EL (cell line): ENCODE measurements at places on chromosomes 11 and 22.

DNA sequence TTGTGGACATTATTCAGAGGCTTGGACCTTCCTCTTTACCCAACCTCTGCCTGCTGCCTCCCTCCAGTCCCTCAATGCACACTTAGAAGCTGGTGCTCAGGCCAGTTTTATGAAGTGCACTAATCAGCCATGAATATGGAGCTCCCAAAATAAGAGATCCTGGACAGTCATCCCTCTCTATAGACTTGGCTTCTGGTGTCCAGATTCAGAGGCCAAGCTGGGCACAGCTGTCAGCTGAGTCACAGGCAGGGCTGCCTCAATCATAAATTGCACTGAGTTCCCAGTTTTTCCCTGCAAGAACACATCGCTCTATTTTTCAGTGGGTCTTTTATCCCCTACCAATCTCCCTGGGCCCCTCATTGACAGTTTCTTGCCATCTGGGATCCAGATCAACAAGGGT is 161.7 kb upstream of the CADM1 start:
- DNase-seq, result no peak

GRCh38 chr11:10667521-10667885 is 26.1 kb downstream of the IRAG1 start:
- DNase-seq, result peak; percentile 79

DNA sequence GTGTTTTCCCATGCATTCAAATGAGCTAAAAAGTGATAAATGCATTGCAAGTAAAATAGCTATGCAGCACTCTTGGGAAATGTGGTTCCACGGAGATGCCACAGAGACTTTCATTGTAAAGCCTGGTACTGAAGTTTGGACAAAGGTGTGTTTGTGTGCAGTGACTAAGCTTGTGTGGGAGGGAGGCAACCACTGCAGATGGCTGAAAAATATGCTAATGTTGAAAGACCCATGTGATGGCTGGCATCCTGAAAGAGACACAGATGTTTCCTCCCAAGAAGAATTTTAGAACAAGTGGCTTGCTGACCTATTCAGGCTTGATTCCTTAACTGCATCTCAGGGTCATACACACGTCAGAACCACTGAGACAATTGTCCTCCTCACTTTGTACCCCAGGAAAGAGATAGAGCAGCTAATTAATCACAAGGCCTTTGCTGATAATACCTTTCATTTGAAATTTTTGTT is 73.8 kb downstream of the FAM76B start:
- DNase-seq, result no peak

GRCh38 chr11:89220684-89221339 is 43.1 kb downstream of the TYR start:
- no peak for DNase-seq

DNA sequence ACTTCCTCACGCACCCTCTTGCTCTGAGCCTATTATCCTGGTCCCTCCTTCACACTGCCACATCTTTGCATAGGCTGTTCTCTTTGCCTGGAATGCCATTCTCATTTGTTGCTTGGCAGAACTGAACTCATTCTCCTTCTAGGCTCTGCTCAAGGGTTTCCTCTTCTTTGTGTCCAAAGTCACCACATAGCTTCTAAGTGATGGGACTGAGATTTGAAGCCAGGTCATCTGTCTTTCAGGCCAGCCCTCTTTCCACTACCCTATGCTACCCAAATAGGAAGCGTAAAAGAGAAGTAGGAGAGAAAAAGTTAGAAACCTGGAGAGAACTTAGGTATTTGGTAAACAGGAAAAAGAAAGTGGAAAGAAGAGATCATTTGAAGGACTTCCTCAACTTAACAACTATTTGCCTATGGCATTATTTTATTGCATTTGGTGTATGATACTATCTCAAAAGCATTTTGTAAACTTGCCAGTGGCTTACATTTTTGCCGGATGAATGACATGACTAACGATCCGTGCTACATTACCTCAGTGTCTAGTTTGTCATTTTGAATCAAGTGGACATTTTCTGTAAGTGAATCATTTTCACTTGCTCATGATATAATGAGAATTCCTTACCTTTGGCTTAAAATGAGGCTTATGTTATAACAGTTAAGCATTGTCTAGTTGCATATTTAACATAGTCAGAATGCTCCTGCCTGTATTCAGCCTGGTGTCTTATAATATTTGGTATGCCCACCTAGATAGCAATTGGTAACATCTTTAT is 18.5 kb downstream of the NF2 start:
- DNase-seq, result peak; percentile 99

GRCh38 chr11:114166897-114167323 is 107.4 kb downstream of the ZBTB16 start:
- peak; percentile 81 for DNase-seq

DNA sequence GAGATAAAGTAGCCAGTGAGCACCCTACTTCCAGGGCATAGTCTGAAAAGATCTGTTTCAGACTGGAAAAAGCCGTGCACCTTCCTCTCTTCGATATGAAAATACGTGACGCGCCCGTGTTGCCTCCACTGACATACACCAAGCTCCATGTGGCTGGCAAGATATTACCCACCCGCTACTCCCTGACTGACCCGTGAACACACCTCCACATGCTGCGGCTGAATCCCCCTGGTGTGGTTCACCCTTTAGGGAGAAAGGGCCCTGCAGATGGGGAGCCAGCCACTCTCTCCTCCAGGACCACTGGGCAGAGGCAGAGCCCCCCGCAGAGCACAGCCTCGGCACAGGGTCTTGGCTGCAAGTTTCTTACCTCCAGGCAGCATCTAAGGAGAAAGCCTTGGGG is 245.0 kb downstream of the BRD1 start:
- DNase-seq, result no peak

- DNase-seq, result no peak
Observed at GRCh38 chr11:794013-794765, 3.9 kb downstream of the SLC25A22 start.

GRCh38 chr22:34414467-34415440 is 494.5 kb upstream of the LARGE1 start:
- DNase-seq, result peak; percentile 15

GRCh38 chr11:73308961-73309919 is 1.2 kb downstream of the ARHGEF17 start:
- peak; percentile 99 for DNase-seq

DNA sequence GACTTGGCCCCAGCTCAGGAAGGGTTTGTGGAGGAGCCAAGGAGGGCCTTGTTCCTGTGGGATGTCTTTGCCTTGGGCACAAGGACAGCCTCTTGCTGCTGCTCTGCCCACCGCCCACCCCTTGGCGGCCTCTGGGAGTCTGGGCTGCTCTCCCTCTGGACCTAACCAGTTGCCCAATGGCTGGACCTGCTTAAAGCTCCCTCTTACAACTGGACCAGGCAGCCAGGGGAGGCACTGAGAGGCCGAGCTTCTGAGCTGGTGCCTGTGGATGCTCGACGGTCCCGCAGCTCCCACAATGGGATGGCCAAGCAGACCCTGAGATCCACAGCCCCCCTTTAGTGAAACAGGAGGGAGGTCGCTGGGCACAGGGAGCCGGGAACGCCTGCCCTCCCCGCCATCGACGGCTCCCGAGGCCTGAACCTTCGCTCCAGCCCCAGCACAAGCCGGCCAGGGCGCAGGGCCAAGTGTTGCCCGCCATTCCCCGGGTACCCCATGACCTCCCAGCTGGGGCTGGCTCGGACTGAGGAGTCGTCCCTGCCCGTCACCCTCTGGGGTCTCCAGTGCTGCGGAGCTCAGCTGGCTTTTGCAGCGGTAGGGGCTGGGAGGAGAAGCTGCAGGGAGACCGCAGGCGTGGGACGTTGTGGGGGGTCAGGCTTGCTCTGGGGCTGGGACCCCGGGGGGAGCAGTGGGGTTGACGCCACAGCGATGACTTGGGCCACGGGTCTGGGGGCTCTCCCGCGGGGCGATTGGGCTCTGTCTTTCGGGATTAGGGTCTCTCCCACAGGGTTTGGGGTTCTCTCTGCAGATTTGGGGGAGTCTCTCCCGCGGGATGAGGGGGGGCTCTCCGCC is 584 bp upstream of the GAL start:
- DNase-seq, result no peak

DNA sequence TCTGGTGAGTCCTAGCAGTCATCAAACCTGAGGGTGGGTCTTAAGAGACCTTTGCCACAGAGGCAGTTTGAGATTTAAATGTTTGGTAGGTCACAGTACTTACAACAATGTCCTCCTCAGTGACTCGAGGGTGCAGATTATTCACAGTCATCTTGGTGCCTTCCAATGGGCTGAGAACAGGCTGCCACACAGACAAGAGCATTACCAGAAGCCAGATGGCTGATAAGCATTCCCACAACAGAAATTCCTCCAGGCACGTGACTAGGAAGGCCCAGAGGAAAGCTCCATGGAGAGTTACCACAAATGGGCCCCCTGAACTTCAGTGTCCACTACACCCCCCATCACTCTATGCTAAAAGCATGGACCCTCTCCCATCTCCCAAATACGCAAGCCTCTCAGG is 19.2 kb downstream of the POLDIP3 start:
- no peak for DNase-seq

GRCh38 chr22:38167988-38168407 is 13.6 kb downstream of the PLA2G6 start:
- DNase-seq, result no peak

GRCh38 chr11:118771547-118772288 is 19.2 kb downstream of the DDX6 start:
- DNase-seq, result no peak

DNA sequence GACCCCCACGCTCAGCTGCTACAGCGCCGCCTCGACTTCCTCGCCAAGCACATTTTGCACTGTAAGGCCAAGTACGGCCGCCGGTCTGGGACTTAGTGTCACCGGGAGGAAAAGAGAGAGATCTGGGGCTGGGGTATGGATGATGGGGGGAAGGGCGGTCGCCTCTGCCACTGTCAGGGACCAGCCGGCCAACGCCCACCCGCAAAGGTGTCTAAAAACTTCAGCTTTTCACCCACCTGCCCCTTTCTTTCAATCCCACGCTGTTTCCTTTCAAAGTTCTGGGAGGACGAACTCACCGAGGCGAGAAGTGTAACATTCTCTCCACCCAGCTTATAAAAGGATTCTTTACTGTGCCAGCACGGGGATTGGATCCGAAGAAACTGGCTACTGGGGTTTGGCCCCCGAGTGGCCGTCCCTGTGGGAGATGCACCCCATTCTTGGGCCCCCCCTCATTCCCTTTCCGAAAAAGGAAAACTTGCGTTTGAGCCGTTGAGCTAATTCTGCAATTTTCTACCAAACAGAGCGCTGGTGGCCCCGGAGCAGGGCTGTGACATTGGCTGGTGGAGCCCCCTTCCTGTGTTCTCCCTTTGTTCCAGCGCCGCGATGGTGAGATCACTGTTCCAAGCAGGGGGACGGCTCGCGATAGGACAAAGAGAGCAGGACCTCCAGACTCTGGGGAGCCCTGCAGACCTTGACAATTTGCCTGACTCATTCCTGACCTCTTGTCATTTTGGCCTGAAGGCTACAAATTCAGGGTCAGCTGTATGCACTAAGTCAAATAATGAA is 1.8 kb downstream of the FJX1 start:
- peak; percentile 57 for DNase-seq

DNA sequence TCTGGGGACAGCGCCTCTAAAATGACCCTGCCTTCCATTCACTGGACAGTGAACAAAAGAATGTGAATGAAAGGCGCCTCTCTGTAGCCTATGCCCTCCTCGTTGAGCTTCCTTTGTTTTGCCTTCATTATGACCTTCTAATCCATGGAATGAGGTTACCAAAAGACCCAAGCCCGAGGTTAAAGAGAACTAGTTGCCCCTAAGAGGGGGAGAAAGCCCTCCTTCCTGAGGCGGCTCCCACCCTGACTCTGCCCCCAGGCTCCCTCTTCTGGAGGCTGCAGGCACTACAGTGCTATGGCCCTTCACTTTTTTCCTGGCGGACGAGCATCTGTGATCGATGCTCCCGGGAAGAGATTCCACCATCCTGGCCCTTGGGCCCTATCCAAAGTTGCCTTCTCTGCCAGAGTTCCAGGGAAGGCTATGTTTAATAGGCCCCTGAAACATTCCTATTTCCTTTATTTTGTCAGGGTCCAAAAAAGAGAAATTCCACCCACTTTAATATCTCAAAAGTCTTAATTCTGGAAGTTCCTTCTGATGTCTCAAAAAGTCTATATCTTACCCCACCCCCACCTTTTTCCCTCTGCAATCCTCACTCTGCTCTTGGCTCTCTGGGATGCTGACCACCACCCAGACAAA is 147.3 kb downstream of the FEZ1 start:
- peak; percentile 36 for DNase-seq

- no peak for DNase-seq
Observed at GRCh38 chr11:101288392-101288791, 158.8 kb upstream of the PGR start.

- DNase-seq, result no peak
Observed at GRCh38 chr11:3893311-3893710, 37.8 kb downstream of the STIM1 start.

GRCh38 chr22:42908374-42908746 is 51.3 kb upstream of the ARFGAP3 start:
- no peak for DNase-seq

DNA sequence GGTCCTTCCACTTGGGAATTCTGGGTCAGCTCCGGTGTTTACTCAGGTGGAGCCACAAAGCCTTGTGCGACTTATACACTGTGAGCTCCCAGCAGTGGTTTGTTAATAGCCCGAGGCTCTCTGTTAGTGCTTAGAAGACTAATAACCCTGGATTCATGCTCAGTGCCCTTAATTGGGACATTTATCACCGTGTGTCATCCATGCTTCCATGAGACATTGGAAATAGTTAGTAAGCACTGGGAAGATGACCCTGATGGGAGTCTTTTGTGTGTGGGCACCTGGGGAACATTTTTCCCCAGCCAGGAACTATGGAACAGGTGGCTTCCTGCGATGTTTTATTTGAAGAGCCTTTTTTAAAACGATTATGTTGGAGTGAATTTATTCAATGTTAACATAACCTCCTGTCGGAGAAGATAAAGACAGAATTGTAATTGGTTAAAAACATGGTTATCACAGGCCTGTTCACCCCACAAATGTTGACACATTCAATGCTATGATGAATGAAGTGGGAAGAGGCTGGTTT is 188.9 kb downstream of the MYO18B start:
- no peak for DNase-seq

DNA sequence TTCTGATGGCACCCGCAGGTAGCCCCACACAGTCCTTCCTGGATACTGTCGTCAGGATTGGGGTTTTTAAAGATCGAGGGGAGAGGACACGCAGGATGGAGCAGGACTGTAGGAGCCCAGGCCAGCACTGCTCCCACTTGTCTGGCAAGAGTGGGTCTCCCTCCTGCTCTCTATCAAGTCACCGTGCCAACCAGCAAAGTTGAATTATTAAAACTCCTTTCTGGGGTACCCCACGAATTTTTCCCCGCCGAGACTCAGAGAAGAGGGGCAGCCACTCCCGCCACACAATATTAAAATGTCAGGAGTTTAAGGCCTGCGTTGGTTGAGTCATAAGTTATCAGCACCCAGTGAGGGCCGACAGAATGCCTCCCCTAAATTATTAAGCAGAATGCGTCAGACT is 10.1 kb downstream of the LMO1 start:
- DNase-seq, result no peak

DNA sequence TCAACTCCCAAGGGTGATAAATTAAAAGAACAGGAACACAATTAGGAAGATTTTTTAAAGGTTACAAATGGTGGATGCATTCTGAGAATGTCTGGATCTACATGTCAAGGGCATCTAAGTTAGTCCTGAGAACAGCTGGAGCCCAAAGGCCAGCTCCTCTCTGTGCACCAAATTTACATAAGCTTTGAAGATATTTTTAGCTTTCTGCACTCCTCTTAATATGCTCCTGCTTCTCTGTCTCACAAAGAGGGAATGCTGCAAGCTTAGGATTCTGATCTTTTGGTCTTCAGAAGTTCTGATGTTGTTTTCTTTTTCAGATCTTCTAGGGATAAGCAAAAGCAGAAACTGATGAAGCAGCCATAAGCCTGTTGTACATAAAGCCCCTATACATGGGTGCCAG is 309.8 kb upstream of the NCAM1 start:
- no peak for DNase-seq
